Activated CD8-positive, alpha-beta memory T cell treated with anti-CD3 and anti-CD28 coated beads, Interleukin-2, amount 10 ng/mL, durations not matched to agents 7 days and 5 days (primary cell): ENCODE measurements at places on chromosomes 2 and 18. TPM values are rescaled to one million over a fixed set of nuclear protein-coding genes. Genes with fewer than 3 reads are reported as not detected.
A peak's percentile ranks its signal among the peaks of the same experiment; 100 is the strongest.

Gene TUBA4B
- not detected for total RNA-seq

Gene DES
- not detected for total RNA-seq

Gene PDE11A
- not detected for total RNA-seq

Gene ANKRD29
- not detected for total RNA-seq

Gene AKAIN1
- not detected for total RNA-seq

Gene IL1A
- 0.23 TPM for total RNA-seq

Gene CD207
- total RNA-seq = not detected

Gene VAMP8
- total RNA-seq = 99.6 TPM

Gene GPR45
- not detected for total RNA-seq

Gene SLC19A3
- total RNA-seq = not detected

Gene OLA1
- 83.1 TPM for total RNA-seq

Gene GPR39
- not detected for total RNA-seq

Gene CNDP1
- total RNA-seq = 0.28 TPM

DNA sequence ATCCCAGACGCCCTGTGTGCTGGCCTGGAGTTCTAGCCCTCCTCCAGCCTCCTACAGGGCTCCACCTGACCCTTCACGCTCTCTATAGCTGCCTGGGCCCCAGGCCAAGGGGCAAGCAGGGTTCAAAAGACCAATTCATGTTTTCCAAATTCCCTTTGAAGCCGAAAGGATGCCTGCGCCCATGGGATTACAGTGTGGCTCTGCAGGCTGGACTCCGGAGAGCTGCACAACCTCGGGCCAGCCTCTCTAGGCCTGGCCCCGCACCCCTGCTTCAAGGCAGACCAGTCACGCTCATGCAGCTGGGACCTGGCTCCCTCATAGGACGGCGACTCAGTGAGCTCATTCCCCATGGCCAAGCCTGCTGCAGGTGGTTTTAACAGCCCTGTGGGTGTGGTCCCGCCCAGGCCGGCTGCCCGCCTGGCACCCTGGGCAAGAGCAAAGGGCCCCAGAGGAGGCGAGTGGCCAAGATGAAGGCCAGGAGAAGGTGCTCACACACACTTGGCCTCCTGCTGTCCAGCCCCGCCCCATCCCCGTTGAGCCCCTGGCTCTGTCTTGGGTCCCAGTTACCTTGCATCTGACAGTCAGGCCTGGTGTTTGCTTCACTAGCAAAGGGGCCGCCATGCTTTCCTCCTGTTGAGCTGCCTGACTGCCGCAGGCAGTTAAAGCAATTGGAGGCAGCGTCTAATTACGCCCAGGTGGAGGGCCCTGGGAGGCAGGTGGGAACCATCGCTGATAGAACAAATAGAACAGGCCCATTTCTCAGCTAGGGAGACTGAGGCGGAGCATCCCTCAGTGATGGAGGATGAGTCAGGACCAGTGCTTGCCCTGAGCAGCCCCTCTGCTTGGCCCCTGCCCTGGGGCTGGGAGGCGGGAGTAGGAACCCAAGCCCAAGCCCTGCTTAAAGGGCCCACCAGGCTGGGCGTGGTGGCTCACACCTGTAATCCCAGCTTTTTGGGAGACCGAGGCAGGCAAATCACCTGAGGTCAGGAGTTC lies 56.9 kb downstream of the SMAD7 start:
- DNase-seq = no peak

- no peak for DNase-seq
These were observed 11.4 kb downstream of the DARS1 start for GRCh38 chr2:135974036-135974435.

DNA sequence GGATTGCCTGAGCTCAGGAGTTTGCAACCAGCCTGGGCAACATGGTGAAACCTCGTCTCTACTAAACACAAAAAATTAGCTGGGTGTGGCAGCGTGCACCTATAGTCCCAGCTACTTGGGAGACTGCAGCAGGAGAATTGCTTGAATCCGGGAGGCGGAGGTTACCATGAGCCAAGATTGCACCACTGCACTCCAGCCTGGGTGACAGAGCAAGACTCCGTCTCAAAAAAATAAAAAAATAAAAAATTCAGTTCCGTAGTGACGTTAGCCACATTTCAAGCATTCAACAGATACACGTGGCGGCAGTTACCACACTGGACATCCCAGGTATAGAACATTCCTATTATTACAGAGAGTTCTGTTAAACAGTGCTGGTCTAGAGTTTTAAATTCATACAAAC lies 4.5 kb downstream of the KANSL3 start:
- DNase-seq = no peak

DNA sequence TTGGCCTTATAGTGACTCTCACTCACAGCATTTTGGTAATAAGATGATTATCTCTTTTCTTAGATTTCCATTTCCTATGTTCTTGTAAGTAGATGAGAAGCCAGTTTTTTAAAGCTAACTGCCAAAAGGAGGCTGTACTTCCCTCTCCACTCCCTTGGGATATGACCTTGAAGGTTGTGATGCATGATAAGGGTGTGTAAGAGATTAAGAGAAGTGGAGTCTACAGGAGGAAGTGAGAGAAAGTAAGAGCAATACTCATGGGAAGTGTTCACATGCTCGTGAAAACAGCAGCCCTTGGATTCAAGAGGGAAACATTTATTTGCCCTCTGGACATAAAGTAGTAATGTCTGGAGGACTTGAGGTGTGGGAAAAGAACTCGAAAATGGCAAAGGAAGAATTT lies 171.5 kb downstream of the EVA1A start:
- DNase-seq = no peak

DNA sequence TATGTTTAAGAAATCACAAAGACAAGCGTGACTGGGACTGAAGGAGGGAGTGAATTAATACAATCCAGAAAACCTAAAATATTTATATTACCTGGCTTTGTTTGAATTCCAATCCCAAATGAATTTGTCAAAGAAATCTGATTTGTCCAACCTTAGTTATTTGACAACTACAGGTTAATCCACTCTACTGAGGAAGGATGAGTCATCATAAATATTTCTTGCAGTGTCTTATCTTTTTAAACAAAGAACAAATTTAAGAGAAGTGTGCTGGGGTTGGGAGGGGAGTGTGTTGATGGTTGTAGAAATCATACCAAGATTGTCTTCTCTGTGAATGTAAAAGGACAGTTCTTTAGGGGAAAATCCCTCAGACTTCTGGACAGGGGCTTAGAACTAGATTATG lies 1106.3 kb upstream of the SLC39A10 start:
- DNase-seq = no peak

DNA sequence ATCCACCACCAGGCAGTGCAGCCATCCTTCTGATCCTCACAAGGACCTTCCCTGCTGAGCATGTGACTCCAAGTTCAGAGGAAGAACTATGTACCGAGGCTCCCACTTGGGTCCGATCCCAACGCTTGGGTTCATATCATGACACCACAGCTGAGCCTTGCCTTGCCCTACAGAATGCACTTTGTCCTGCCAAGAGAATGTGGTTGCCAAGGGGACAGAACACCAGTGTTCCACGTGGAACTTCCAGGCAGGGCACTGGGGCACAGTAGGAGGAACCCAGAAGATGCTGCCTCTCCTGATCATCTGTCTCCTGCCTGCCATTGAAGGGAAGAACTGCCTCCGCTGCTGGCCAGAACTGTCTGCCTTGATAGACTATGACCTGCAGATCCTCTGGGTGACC lies at the start of gene TEX51:
Gene TEX51, plus strand, starts transcription at position 255 of the 400 bp plus-strand sequence. Its CDS starts 29 bp downstream, at position 284.
- DNase-seq = no peak

DNA sequence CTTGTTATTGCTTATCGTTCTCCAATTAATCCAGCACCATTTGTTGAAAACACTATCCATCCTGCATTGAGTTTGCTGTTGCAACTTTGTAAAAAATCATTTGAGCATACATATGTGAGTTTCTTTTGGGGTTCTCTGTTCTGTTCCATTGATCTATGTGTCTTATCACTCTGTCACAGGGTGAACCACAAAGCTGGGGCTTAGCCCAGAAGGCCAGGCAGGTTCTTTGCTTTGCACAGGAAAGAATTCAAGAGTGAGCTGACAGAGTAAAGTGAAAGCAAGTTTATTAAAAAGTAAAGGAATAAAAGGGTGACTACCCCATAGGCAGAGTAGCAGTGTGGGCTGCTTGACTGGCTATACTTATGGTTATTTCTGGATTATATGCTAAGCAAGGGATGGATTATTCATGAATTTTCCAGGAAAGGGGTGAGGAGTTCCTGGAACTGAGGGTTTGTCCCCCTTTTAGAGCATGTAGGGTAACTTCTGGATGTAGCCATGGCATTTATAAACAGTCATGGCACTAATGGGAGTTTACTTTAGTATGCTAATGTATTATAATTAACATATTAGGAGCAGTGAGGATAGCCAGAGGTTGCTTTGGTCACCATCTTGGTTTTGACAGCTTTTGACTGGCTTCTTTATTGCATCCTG lies 46.8 kb downstream of the RNF138 start:
- DNase-seq = no peak

DNA sequence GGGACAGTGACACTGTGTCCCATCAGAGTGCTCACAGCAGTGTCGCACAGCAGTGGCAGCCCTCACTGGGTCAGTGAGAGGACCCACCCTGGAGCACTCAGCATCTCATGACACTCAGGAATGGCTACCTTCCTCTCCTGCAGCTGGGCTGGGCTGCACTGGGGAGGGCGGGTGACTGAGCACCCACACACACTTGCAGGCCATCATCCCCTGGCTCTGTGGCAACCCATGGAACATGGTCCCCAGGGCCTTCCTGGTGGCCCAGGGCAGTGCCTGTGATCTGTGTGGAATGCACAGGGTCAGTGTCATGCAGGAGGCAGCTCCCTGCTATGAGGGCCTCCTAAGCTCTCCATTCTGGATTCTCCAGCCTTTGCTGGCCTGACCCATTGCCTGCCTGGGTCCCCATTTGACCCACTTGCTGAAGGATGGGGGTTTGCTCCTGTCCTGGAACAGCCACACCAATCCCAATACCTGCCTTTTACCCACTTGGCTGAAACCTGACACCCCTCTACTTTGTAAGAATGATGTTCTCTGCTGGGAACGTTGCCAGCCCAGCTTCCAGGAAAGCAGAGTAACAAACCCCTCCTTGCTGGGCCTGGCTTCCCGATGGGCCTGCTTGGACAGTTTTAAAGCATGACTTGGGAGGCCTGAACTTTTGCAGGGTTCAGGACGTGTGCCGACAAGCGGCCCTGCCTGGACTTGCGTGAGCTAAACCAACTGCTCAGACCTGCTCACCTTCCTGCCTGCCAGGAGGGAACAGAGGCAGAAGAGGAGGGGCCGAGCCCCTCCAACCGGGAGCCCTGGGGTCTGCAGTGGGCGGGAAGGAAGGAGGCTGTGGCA lies 13.7 kb downstream of the HS6ST1 start:
- DNase-seq = no peak

DNA sequence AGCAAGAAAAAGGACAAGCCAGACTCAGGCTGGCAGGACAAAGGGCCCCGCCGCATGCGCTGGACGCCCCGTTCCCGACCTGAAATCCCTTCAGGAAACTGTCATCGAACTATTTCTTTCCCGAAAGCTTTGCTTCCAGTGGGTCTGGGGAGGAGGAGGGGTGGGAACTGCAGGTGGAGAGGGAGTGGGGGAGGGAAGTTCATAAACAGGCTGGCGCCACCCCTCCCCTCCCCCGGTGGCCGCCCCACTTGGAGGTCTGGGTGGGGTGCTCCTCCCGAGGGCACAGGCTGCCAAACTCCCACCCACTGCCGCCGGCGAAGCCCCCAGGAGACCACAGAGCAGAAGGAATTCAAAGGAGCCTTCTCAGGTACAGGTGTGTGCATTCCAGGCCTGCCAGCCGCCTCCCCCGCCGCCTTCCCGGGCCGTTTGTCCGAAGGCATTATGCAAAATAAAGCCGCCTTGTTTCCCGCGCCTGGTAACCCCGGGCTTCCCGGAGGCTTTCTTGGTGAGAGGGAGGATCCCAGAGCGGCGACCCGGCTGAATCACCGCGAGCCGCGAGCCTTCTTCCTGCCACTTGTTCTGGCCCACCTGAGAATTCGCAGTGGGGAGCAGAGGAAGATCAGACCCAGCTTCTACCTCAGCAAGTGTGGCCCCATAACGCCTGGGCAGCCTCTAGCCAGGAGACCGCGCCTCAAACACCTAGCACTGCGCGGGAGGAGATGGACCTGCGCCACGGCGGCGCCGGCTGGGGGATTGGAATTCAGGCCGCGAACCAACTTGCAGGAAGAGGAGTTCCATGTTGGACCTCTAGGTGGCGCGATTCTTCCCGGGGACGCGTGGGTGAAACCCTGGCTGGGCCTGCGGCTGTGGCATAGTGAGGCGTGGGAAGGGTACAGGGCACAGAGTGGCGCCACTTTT lies 101.9 kb downstream of the FOXI3 start:
- peak; percentile 76 for DNase-seq

GRCh38 chr2:206438196-206438724 lies 5.1 kb upstream of the ADAM23 start:
- DNase-seq = no peak

DNA sequence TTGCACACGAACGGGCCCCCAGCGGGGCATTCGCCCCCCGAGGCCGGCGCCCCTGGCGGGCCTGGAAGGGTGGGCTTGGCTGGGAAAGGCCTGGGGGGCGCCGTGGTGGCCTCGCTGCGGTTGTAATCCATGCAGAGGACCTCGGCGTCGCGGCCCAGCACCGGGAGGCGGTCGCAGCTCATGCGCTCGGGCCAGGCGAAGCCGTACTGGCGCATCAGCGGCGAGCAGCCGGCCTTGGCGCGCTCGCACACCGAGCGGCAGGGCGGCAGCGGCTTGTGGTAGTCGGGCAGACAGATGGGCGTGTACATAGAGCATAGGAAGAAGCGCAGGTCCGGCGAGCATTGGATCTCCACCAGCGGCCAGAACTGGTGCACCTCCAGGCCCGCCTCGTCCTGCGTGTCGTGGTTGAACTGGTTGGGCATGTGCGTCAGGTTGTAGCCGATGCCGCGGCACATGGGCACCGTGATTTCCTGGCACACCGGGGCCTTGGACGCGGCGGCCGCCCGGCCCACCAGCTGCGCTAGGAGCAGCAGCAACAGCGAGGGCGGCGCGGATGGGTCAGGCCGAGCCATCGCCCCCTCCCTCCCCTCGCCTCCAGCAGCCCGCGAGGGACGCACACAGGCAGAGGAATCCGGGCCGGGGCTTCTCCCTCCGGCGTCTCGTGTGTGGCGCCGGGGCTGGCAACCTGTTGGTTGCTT lies 1.4 kb downstream of the FZD5 start:
- DNase-seq = no peak

GRCh38 chr2:69217333-69218080 lies 169.5 kb downstream of the GFPT1 start:
- DNase-seq = no peak

- no peak for DNase-seq
These were observed 250.2 kb downstream of the LRRTM1 start for GRCh38 chr2:80054346-80054675.

- peak; percentile 44 for DNase-seq
These were observed 116.4 kb upstream of the NYAP2 start for GRCh38 chr2:225282858-225283710.

- DNase-seq = no peak
These were observed 3.3 kb downstream of the SNORC start for GRCh38 chr2:232873292-232873908.

DNA sequence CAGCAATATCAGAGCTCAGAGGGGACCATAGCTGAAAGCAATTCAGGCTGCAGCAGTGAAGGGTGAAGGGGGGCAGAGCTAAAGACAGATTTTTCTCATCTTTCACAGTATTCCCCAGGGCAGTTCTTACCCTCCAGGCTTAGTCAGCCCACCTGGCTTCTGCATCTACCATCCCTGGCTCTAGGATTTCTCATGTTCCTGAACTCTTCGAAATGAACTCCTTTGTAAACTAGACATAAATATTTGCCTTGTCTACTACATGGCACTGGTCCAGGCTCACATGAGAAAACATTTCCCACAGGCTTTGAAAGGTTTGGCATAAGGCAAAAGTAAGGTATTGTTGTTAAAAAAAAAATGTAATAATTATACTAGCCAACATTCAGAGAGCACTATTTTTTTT lies 23.6 kb upstream of the NEB start:
- DNase-seq = no peak

- no peak for DNase-seq
These were observed 9.5 kb upstream of the SMARCAL1 start for GRCh38 chr2:216402751-216403150.

GRCh38 chr2:54599914-54600313 lies 123.5 kb upstream of the EML6 start:
- DNase-seq = no peak
